ENCODE measurements at places on chromosomes 12 and 14.
A peak's percentile ranks its signal among the peaks of the same experiment; 100 is the strongest.

- H3K36me3 ChIP-seq: peaks cover 2% of the 10 kb centered on the region
- peak; percentile 34 for DNase-seq
- H3K27ac ChIP-seq: peak overlapping the region; percentile 87
Observed at GRCh38 chr12:4215229-4216186, 58.1 kb upstream of the CCND2 start.

DNA sequence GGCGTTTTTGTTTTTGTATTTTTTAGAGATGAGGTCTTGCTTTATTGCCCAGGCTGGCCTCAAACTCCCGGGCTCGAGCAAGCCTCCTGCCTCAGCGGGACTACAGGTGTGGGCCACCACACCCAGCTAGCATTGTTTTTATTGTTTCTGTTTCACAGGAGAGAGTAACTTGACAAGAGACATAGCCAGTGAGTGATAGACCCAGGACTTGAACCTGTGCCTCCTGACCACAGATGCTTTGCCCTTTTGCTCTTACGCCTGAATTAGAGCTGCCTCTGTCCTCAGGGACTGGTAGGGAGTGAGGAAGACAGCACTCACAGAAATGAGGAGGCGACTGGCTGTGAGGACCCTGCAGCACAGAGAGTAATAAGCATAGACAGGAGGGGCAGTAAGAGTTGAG, 2.3 kb downstream of the EVL start:
- peaks cover 41% of the 10 kb centered on the region for H3K4me1 ChIP-seq
- peak overlapping the region; percentile 92 for H3K4me3 ChIP-seq
- no peaks in the 10 kb centered on the region for H3K27me3 ChIP-seq
- H3K36me3 ChIP-seq: peaks cover 66% of the 10 kb centered on the region
- no peak for DNase-seq

- H3K27ac ChIP-seq: peak overlapping the region; percentile 84
- H3K27me3 ChIP-seq: no peaks in the 10 kb centered on the region
- H3K4me1 ChIP-seq: peaks cover 51% of the 10 kb centered on the region
- peak; percentile 15 for DNase-seq
- peaks cover 49% of the 10 kb centered on the region for H3K36me3 ChIP-seq
- H3K4me3 ChIP-seq: no peak overlapping the region
Observed at GRCh38 chr12:94988471-94988870, 15.0 kb downstream of the NDUFA12 start.

- H3K36me3 ChIP-seq: peaks cover 81% of the 10 kb centered on the region
- DNase-seq: no peak
- no peaks in the 10 kb centered on the region for H3K27me3 ChIP-seq
- H3K4me1 ChIP-seq: peaks cover 87% of the 10 kb centered on the region
Observed at GRCh38 chr14:99250636-99251208, 21.3 kb downstream of the BCL11B start.

GRCh38 chr12:49098035-49098451, 3.4 kb upstream of the DHH start:
- peaks cover 27% of the 10 kb centered on the region for H3K27me3 ChIP-seq
- no peak overlapping the region for H3K4me3 ChIP-seq
- H3K4me1 ChIP-seq: peaks cover 18% of the 10 kb centered on the region
- peaks cover 35% of the 10 kb centered on the region for H3K36me3 ChIP-seq

DNA sequence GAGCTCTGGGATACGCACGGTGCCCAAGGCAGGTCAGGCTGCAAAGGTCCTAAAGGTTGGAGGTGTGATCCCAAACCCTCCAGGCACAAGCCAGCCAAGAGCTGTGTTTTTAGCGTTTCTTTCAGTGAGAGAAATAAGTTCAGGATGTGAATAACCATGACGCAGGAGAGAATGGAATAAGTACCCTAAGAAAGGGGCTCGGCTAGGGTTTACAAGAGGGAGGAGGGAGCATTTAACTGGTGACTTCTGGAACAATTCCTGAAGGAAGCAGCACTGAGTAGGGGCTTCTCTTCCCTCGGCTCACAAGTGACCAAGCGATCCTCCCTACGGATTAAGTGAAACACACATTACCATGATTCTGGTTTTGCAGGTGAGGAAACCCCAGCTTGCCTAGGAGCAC, 29.4 kb downstream of the SSH1 start:
- peaks cover 22% of the 10 kb centered on the region for H3K36me3 ChIP-seq
- H3K27ac ChIP-seq: no peak overlapping the region
- H3K27me3 ChIP-seq: no peaks in the 10 kb centered on the region
- no peak overlapping the region for H3K4me3 ChIP-seq
- peaks cover 69% of the 10 kb centered on the region for H3K4me1 ChIP-seq

DNA sequence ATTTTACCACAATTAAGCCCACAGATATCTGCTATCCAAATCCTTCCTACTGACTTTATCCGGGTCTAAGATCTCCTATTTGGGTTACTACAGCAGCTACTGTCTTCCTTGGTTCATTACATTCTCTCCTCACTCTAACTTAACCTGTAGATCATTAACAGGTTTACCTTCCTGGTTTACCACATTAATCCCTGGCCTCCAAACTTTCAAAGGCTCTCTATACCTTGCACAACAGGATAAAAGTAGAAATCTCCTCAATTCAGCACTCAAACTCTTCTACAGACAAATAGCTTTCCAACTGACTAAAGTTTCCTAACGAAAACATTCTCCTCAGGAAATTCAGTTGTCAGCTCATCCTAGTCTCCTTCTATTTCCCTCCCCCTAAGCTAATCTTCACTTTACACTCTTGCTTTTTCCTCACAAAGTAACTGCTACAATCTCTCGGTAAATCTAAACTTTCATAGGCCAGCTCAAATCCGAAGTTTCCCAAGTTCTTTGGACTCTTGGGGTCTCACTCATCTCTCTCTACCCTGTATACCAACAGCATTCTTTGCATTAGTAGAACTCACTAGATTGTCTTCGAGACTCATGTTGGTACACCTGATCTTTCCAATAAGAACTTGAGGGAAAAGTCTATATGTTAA, 2.7 kb downstream of the BTBD7 start:
- H3K36me3 ChIP-seq: peaks cover 2% of the 10 kb centered on the region
- peaks cover 48% of the 10 kb centered on the region for H3K4me1 ChIP-seq
- H3K27me3 ChIP-seq: no peaks in the 10 kb centered on the region

DNA sequence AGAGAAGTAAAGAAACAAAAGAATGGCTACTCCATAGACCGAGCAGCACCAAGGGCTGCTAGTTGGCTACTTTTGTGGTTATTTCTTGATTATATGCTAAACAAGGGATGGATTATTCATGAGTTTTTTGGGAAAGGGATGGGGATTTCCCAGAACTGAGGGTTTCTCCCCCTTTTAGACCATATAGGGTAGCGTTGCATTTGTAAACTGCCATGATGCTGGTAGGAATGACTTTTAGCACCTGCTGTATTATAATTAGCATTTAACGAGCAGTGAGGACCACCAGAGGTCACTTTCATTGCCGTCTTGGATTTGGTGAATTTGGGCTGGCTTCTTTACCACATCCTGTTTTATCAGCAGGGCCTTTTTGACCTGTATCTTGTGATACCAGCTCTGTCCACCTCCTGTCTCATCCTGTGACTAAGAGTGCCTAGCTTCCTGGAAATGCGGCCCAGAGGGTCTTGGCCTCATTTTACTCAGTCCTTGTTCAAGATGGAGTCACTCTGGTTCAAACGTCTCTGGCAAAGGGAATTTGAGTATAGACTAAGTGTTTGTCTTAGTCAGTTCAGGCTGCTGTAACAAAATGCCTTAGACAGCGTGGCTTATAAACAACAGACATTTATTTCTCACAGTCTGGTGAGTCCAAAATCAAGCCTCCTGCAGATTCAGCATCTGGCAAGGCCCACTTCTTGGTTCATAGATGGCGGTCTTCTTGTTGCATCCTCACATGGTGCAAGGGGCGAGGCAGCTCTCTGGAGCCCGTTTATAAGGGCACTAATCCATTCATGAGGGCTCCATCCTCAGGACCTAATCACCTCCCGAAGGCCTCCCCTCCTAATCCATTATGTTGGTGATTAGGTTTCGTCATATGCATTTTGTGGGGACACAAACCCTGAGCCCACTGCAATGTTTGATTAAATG, 348.3 kb upstream of the SFSWAP start:
- no peak for DNase-seq
- no peaks in the 10 kb centered on the region for H3K36me3 ChIP-seq
- no peaks in the 10 kb centered on the region for H3K4me1 ChIP-seq
- no peak overlapping the region for H3K27ac ChIP-seq
- no peak overlapping the region for H3K4me3 ChIP-seq
- H3K27me3 ChIP-seq: peaks cover 12% of the 10 kb centered on the region

- no peak for DNase-seq
- H3K27ac ChIP-seq: no peak overlapping the region
- H3K4me3 ChIP-seq: no peak overlapping the region
- H3K36me3 ChIP-seq: peaks cover 18% of the 10 kb centered on the region
Observed at GRCh38 chr12:116964054-116965050, 53.6 kb downstream of the FBXW8 start.

DNA sequence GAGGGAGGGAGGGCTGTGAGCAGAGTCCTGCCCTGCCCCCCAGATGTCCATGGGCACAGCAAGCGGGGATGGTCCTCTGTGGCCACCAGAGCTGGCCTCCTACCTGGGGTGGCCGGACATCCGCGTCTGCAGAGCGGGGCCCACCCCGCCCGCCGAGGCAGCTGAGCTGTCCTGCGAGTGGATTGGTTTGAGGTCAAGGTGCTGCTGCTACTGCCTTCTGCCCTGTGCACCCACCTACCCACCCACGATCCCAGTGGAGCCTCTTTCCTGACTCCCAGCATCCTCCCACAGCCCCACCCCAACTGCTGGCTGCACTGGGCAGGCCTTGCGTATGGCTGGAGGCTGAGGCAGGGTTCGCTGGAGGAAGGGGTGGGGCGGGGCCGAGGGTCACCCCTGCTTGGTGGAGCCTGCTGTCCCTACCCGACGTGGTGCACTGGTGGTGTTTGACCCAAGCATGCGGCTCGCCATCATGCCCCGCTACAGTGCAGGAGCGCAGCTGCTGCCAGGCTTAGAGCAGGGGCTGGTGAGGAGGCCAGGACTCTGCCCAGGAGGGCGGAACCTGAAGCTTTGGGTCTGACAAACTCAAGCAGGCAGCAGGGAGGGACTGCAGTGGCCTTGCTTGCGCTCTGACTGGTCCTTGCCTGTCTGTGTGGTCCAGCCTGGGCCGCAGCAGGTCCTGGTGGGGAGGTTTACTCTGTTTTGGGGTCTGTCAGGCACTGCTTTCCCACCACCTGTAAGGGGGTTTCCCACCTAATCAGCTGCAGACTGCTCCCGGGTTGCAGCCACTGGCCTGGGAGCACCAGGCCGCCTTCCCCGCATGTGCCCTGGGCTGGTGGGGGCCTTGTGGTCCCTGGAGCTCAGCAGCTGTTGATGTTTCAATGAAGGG, 23.7 kb downstream of the CEP170B start:
- no peak overlapping the region for H3K27ac ChIP-seq
- H3K36me3 ChIP-seq: no peaks in the 10 kb centered on the region
- no peaks in the 10 kb centered on the region for H3K27me3 ChIP-seq
- no peaks in the 10 kb centered on the region for H3K4me1 ChIP-seq
- no peak for DNase-seq

DNA sequence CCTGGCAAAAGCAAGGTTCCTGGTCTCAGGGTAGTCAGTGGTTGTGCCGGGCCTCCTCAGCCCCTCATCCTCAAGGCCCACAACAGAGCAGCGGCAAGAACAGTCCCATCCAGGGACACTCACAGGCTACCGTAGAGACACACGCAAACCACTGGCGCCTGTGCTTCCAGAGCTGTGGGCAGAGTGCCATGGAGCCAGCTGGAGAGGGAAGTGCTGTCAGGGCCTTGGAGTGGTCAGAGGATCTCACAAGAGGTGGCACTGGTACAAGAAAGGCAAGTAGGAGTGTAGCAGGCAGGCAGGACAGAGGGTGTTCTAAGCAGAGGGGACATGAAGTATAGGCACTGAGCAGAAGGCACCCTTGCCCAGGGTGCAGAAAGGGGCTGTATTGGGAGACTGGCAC, 34.6 kb downstream of the ANKRD9 start:
- H3K4me1 ChIP-seq: peaks cover 15% of the 10 kb centered on the region
- no peak overlapping the region for H3K4me3 ChIP-seq
- H3K27ac ChIP-seq: no peak overlapping the region
- DNase-seq: no peak
- no peaks in the 10 kb centered on the region for H3K27me3 ChIP-seq

- H3K27ac ChIP-seq: no peak overlapping the region
- no peak for DNase-seq
- H3K4me3 ChIP-seq: no peak overlapping the region
- no peaks in the 10 kb centered on the region for H3K36me3 ChIP-seq
- no peaks in the 10 kb centered on the region for H3K4me1 ChIP-seq
- peaks cover 10% of the 10 kb centered on the region for H3K27me3 ChIP-seq
Observed at GRCh38 chr12:65941388-65941787, 117.1 kb downstream of the HMGA2 start.

DNA sequence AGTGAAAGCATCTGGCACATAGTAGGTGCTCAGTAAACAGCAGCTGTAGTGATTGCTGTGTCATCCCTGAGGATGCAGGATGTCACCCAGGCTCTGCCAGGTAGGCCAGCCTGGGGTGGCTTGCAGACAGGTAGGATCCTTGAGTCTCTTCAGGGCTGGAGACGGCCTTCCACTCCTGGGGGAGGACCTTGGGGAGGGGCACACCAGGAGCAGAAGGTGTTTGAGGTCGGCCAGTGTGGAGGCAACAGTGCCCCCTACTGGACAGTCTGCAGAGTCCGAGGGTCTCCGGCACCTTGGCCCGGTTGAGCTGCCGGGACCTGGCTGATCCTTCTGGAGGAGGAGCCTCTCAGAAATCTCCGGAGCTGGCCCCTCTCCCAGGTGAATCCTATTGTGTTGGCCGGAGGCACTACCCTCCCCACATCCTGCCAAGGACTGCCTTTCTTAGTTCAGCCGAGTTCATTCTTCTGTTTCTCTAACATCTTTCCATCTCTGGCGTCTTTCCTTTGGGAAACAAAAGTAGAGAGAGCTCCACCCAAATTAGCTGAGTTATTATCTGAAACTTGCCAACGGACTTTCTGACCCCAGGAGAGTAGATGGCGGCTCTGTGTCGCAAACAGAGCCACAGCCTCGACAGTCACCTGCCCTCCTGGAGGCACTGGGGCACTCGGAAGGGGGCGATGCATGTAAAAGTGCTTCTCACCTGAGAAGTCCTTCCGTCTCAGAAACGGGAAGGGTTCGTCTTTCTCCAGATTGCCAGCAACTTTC, 41.8 kb upstream of the CLMN start:
- H3K36me3 ChIP-seq: no peaks in the 10 kb centered on the region
- peaks cover 48% of the 10 kb centered on the region for H3K27me3 ChIP-seq
- H3K27ac ChIP-seq: no peak overlapping the region
- peak; percentile 29 for DNase-seq

DNA sequence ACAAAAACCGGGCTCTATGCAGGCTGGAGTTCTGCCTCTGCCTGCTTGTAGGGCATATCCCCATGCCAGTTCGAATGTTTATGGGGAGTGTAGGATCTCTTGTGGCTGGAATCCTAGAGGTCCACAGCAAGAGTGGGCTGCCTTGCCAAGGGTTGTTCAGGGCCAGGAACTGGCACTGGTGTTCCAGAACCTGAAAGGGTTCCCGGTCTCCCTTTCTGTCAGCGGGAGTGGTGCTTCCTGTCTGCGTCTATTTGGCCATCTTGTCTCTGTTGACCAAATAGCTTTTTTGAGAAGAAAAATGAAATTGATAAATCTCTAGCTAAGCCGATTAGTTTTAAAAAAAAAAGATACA, 17.8 kb downstream of the OLR1 start:
- H3K4me3 ChIP-seq: peak overlapping the region; percentile 84
- no peaks in the 10 kb centered on the region for H3K36me3 ChIP-seq
- DNase-seq: no peak
- H3K27me3 ChIP-seq: peaks cover 41% of the 10 kb centered on the region
- H3K27ac ChIP-seq: no peak overlapping the region

GRCh38 chr12:45284096-45284901, 68.4 kb downstream of the ANO6 start:
- no peak for DNase-seq
- H3K27ac ChIP-seq: no peak overlapping the region
- H3K4me1 ChIP-seq: no peaks in the 10 kb centered on the region
- H3K4me3 ChIP-seq: no peak overlapping the region
- peaks cover 13% of the 10 kb centered on the region for H3K36me3 ChIP-seq

- peaks cover 2% of the 10 kb centered on the region for H3K4me1 ChIP-seq
- peaks cover 58% of the 10 kb centered on the region for H3K36me3 ChIP-seq
- no peak for DNase-seq
- no peak overlapping the region for H3K27ac ChIP-seq
- H3K4me3 ChIP-seq: no peak overlapping the region
Observed at GRCh38 chr14:70563869-70564268, 29.1 kb upstream of the ADAM20 start.
